Stimulated activated CD4-positive, alpha-beta T cell treated with anti-CD3 and anti-CD28 coated beads, Interleukin-1b, Interleukin-23, amount 100 ng/mL, for 24 hours (primary cell): ENCODE measurements at places on chromosomes 5 and 9.

- no peak for DNase-seq
These were observed 74.8 kb downstream of the CDK5RAP2 start for GRCh38 chr9:120505186-120505585.

DNA sequence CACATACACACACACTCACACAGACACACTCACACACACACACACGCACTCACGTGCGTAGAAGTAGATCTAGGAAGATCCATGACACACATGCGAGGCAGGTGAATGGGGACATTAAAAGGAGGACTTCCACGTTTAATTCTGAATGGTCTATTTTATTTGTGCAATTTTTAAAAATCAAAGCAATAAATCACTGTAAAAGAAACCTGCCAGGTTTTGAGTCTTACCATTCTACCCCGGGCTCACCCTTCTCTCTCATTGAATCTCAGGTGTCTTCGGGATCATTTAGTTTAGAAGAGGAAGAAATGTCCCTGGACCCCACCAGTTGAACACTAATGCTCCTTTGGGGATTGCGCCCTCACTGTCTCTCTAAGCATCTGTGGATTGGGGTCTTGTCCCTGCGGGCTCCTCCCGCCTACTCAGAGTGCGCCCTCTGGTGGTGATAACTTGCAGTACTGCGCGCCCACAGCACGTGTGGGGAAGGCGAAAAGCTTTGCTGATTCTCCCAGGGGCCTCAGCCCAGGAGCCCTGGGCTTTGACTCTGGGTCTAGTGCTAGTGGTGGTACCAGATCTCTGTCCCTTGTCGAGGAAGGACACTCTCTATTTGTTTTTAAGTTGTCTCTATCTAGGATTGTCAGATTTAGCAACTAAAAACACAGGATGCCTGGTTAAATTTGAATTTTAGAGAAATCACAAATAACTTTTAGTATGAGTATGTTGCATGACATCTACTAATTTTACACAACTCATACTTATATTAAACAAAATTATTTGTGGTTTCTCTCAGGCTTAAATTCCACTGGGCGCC is 34.8 kb downstream of the BOD1 start:
- DNase-seq = no peak

DNA sequence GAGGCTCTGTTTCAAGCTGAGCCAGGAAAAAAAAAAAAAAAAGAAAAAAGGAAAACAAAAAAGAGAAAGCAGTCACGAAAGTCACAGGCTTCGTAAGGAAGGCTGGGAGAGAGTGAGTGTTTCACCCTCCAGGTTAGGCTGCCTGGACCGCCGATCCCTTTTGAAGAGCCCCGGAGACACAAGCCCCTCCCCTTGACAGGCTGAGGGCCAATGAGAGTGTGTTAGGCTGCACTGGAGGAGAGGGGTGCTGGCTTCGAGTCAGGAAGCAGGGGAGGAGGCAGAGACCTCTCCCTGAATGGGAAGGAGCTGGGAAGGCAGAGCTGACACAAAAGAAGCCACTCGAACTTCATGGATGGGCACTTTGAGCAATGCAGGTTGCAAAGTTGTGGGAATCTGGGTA is at the start of gene NMUR2:
Gene NMUR2, minus strand, starts transcription at position 135 of the 400 bp plus-strand sequence. CDS start 166 bp downstream, outside the sequence.
- no peak for DNase-seq

- DNase-seq = no peak
These were observed 40.8 kb downstream of the NAIF1 start for GRCh38 chr9:128026255-128026772.

GRCh38 chr5:69367697-69368279 is 1.5 kb downstream of the AK6 start:
- DNase-seq = no peak

DNA sequence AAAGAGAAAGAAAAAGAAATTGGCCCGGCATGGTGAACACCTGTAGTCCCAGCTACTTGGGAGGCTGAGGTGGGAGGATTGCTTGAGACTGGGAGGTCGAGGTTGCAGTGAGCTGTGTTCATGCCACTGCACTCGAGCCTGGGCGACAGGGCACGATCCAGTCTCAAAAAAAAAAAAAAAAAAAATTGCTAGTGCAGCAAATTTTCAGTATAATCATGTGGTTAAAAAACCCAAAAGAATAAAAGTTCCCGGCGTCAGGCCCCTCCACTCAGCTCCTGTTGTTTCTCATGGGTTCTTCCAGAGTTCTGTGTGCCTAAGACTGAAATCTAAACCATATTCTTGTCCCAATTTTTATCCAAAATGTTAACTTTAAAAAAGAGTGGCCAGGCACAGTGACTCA is 49.1 kb downstream of the WNK2 start:
- DNase-seq = no peak

- no peak for DNase-seq
These were observed 54.2 kb downstream of the WHRN start for GRCh38 chr9:114450833-114451706.

- no peak for DNase-seq
These were observed 110.5 kb upstream of the PRSS3 start for GRCh38 chr9:33684831-33685230.

DNA sequence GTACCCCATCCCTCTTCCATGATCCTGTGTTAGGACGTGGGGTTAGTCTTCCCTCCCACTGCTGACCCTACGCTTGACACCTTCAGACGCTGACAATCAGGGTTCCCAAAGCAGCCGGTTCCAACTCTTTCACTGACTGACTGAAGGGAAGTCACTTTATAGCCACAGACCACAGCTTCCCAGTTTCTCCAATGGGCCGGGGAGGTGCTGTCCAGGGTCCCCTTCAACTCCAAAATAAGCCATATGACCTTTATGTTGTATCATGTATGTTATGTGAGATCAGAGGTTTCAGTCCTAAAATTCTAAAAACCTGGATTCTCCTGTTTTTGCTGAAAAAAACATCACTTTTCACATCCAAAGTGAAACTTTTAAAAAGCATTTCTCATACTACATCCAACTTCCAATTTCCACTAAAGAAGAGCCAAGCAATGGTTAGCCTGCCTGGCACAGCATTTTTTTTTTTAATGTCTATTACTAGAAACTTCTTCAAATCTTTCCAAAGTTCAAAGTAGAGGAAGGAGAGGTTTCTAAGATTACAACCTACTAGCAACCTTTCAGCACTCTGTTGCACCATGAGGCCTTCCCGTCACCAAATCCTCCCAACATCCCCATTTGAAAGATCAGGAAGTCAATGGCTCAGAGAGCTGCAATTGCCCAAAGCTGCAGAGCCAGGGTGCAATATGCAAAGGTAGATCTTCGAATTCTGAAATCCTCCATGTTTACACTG is 5.2 kb downstream of the EPB41L4B start:
- no peak for DNase-seq

DNA sequence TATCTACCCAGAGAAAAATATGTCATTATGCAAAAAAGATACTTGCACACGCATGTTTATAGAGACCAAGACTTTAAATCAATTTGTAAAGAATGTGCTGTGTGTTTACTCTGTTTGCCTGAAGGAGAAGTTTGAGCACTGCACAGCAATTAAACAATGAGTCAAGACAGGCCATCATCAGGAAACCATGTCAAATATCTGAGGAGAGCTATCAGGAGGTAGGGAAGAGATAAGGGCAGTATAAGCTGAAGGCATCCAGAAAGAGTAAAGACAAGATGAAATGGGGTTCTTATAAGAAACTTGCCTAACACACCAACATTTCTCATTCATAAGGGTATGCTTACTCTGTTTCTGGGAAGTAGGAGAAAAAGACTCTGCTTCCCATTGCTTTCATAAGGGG is 405.8 kb upstream of the PTGER4 start:
- no peak for DNase-seq
